Left ventricle myocardium superior (tissue), 1 donor: ENCODE measurements at places on chromosomes 16 and 17. TPM values are rescaled to one million over a fixed set of nuclear protein-coding genes. Genes with fewer than 3 reads are reported as not detected.

DNA sequence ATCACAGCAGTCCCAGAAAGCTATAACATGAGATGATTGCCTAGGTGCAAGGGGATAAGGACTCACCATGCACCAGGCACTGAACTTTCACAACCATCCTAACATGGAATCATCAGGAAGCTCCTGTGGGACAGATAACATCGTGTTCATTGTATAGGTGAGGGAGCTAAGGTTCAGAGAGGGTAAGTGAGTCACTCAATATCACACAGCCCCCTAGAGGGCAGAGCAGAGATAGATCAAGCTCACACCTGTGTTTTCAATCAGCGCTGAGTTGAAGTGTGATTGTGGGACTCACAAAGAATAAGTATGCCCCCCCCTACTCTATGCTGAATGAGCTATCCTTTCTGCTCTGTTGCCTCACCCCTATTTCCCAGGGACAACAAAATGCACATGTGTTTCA lies 377.7 kb upstream of the ERCC4 start:
- DNase-seq, result no peak

The CLEC18B gene
- not detected for total RNA-seq

DNA sequence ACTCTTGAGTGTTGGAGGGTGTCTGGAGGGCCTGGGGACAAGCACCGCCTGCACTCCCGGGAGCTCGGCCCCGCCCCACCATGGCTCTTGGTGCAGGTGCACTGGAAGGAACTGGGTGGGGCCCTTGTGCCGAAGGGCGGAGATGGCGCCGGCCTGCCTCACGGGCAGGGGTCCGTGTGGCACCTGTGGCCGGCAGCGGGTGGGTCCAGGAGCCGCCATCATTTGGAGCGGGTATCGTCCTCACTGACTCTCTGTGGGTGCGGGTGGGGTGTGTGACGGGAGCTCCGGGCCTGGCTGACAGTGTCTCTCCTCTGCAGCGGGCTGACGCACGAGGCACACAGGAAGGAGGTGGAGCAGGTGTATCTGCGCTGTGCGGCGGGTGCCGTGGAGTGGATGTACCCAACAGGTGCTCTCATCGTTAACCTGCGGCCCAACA lies 5.2 kb downstream of the METRNL start:
- no peak for DNase-seq

The EME1 gene
- total RNA-seq, result 0.35 TPM

The TRPV3 gene
- 1.3 TPM for total RNA-seq

DNA sequence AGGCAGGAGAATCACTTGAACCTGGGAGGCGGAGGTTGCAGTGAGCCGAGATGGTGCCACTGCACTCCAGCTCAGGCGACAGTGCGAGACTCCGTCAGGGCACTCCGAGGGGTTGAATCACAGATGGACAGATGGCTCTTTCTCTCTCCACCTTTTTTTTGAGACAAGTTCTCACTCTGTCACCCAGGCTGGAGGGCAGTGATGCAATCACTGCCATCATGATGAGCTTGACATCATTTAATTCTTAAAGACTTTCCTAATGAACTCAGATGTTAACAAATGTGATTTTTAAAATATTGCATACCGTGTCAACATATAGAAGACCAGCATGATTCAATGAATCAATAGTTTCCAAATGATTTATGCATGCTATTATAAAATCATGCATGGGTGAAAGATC lies 3.5 kb downstream of the GDPD1 start:
- no peak for DNase-seq

- DNase-seq, result no peak
These were observed 217.4 kb upstream of the PSMD7 start for GRCh38 chr16:74079232-74079586.

DNA sequence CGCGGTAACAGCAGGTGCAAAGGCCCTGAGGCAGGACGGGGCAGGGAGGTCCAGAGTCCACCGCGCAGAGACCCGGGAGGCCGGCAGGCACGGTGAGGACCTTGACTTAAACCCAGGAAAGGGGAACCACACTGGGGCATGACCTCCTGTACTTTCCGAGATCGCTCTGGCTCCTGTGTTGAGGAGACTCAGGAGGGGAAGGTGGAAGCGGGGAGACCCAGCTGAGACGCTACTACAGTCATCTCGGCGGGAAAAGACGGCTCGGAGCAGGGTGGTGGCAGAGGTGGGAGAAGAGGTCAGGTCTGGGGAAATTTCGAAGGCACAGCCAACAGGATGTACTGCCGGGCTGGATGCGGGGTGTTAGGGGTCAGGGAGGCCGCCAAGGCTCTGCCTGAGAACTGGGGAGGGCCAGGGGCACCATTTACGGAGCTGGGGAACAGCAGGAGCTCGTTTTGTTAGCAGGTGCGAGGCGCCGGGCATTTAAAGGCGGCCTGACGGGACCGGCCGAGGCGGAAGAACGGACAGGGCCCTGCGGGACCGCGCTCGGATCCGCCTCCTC lies 22.3 kb downstream of the NPTX1 start:
- DNase-seq, result no peak

DNA sequence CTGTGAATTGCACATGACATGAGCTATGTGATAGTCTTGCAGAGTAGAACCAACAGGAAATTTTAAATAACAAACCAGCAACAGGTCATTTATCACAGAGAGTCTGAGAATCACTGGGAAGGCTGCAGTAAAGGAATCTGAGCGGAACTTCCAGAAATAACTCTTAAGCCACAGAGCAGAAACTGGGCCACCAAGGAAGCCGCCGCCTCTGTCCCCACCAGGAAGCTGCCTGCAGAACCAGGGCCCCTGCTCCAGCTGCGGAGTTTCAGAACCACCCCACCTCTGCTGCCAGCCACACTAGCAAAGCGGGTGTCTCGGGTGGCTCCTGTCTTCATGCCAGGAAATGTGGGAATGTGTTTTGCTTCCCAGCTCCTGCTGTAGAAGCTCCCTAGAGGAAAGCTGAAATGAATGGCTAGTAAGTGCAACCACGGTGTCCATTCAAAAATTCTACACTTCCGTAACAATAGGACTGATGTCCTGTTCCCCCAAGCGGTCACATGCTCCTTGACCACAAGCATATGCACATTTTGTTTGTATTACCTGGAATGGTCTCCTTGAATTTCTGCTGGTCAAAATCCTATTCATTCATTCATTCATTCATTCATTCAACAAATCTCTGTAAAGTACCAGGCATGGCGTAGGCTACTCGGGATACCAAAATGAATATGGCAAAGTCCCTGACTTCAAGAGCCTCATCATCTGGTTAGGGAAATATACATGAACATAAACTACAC lies 7.7 kb upstream of the ITPRIPL2 start:
- DNase-seq, result peak; percentile 41

The ARHGAP23 gene
- 70.3 TPM for total RNA-seq

The GP2 gene
- total RNA-seq, result not detected

DNA sequence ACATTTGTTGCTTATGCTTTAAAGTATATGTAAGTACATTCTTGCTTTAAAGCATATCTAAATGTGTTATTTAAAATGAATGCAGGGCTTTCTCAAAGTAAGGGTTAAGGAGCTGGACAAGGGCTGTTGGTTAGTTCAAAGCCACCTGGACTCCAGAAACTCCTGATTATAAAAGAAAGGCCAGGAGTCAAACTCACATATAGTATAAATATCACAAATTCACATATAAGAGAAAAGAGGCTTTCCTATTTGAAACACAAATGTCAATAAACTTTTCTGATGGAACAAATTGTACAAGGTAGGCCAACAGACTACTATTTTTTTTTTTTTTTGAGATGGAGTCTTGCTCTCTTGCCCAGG lies 84.5 kb upstream of the CORO6 start:
- DNase-seq, result no peak

DNA sequence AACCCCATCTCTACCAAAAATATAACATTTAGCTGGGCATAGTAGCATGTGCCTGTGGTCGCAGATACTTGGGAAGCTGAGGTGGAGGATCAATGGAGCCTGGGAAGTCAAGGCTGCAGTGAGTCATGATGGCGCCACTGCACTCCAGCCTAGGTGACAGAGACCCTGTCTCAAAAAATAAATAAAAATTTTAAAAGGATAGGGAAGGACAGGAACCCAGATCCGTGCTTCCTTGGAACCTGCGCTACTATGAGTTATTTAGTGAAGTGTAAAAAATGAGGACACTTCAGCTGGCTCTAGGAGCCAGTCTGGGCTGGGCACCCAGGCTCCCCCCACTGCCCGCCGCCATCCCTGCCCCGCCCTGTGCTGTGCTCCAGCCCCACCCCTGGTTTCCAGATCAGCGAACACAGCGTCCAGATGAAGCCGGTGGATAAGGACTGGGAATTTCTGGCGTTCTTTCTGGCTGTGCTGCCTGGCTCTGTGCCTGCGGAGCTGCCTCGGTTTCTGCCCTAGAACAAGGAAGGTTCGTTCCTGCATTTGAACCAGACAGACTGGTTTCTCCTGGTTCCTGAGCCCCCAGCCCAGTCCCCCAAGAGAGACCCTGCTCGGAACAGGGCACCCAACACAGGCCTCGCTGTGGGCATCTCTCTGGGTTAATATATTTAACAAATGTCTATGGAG lies 18.5 kb downstream of the PLLP start:
- peak; percentile 86 for DNase-seq

GRCh38 chr17:60704170-60704569 lies 26.5 kb downstream of the BCAS3 start:
- DNase-seq, result no peak

GRCh38 chr16:85888405-85889331 lies 10.3 kb upstream of the IRF8 start:
- no peak for DNase-seq

DNA sequence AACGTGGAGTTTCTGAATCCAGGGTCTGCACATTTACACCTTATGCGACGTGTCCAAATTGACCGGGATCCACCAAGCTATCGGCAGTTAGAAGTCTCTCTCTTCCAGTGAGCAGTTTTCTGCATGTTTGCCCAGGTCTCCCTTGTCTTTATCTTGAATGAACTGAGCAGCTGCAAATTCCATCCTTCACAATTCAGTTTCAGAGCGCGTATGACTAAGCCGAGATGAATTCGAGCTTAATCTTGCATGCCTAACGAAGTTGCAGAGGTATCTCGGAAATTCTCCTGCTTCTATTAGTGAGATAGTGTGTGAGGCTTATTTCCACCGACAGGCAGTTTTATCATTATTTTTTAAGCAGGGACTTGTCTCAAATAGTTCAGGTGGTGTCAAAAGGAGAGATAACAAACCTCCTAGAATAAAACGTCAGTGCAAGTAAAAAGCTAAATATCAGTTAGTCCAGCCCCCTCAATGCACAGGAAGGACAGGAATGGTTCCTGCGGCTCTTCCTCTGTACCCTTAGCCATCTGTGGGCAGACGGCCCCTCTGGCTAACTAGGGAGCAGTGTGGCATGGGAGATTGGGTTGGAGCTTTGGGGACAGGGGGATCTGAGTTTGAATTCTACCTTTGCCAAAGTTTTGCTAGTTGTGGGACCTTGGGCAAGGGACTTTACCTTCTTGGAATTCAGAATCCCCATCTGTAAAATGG lies 93.0 kb upstream of the GPR139 start:
- no peak for DNase-seq

GRCh38 chr17:72397687-72398086 lies 276.9 kb downstream of the SOX9 start:
- DNase-seq, result no peak

DNA sequence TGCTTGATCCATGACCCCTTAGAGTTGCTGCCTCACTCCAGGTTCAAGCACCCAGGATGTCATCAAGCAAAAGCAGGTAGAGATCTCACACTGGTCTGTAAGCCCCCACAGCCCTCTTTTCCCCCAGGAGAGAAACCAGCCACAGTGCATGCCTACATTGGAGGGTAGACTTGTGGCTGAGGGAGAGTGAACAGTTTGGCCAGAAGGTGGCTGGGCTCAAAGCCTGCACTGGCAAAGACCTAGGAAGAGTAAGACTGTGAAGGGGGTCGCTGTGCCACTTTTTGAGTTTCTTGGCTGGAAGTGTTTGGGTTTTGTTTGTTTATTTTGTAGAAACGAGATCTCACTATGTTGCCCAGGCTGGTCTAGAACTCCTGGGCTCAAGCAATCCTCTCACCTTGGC lies 28.5 kb downstream of the HOXB1 start:
- DNase-seq, result no peak

GRCh38 chr17:43841282-43841681 lies 5.7 kb upstream of the CD300LG start:
- no peak for DNase-seq

DNA sequence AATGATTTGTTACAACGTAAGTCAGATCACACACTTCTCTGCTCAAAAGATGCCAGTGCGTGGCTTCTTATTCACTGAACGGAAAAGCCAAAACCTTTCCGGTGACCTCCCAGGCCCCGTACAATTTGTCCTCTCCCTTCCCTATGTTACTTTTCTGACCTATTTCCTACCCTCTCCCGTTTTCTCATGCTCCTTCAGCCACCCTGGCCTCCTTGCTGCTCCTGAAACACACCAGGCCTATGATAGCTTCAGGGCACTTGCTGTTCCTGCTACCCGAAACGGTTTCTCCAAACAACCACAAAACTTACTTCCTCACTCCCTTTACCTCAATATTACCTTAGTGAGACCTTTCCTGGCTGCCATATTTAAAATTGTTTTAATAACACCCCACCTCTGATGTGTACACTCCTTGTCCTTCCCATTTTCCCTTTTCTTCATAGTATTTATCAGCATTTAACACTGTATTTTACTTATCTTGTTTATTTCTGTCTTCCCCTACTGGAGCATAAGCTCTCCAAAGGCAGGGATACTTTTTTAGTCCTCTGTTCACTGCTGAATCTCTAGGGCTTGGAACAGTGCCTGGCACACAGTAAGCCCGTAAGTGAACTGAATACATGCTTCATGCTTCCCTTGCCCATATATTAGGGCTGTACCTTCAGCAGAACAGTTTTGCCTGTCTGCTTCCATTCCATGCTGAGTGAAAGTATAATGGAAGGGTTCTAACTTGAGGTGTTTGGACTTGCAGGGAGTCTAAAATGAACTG lies 10.9 kb upstream of the ARL2BP start:
- no peak for DNase-seq

The TBC1D3D gene
- total RNA-seq, result not detected

DNA sequence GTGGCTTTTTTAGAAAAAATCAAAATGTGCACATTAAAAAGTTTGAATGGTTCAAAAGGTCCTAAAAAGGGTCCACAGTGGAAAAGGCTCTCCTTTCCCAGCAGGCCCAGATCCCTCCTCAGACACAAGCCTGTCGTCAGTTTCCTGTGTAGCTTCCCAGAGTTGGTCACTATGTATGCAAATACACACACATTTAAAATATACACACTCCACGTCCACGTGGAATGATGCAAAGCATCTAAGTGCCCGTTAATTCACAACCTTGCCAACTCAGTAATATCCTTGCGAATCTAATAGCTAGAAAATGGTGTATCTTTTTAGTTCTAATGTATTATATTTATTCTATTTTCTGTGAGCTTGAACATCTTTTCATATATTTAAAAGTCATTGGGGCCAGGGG lies 17.7 kb downstream of the NLRC5 start:
- no peak for DNase-seq

The CCL11 gene
- total RNA-seq, result 5.4 TPM
